Activated CD8-positive, alpha-beta memory T cell treated with anti-CD3 and anti-CD28 coated beads for 24 hours (primary cell): ENCODE measurements at places on chromosomes 3 and 15.

DNA sequence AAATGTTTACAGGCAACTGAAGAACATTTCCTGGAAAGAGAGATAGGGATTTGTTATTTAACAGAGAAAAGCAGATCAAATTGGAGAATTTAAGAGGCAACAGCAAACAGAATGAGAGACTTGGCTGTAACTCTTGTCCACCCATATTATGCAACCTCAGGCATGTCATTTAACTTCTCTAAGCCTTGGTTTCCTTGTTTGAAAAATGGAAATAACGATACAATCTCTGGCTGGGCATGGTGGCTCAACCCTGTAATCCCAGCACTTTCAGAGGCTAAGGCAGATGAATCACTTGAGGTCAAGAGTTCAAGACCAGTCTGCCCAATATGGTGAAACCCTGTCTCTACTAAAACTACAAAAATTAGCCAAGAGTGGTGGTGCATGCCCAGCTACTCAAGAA lies 23.7 kb downstream of the ARRDC4 start:
- no peak for DNase-seq

- no peak for DNase-seq
Observed at GRCh38 chr3:189902230-189903186, 218.2 kb downstream of the P3H2 start.

DNA sequence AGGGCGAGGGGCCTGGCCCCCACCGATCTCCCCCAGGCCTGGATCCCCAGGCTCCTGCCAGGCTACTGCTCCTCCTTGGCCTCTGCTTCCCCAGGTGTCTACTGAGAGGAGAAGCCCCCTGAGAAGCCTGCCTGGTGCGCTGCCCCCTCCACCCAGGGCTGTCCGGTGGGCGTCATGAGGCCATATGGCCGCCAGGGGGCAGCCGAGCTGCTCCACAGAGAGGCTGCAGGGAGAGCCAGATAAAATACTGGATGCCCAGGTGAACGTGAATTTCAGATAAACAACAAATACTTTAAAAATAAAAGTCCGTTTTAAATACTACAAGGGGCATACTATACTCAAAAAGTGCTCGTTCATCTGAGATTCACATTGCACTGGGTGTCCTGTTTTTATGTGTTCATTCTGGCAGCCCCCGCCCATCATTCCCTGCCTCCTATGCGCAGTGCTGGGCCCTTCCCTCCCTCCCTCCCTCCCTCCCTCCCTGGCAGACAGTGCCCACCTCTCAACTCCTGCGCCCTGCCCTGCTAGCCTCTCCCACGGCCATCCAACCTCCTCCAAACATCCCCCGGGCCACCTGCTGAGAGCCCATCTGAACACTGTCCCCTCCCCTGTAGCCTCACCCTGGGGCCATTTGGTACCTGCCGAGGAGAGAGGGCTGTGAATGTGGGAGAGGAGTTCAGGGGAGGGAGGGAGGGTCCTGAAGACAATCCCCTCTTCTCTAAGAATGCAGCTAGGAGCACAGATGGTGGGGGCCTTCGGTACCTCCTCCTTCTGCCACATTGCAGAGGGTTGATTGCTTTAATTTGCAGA lies 29.6 kb downstream of the PSTPIP1 start:
- peak; percentile 91 for DNase-seq

GRCh38 chr3:30124435-30125370 lies 481.7 kb upstream of the TGFBR2 start:
- DNase-seq, result no peak

- DNase-seq, result no peak
Observed at GRCh38 chr3:89925976-89926375, 818.6 kb downstream of the EPHA3 start.

GRCh38 chr15:66328771-66329170 lies 27.7 kb downstream of the TIPIN start:
- DNase-seq, result no peak
